ENCODE measurements at places on chromosomes 1 and 21.

DNA sequence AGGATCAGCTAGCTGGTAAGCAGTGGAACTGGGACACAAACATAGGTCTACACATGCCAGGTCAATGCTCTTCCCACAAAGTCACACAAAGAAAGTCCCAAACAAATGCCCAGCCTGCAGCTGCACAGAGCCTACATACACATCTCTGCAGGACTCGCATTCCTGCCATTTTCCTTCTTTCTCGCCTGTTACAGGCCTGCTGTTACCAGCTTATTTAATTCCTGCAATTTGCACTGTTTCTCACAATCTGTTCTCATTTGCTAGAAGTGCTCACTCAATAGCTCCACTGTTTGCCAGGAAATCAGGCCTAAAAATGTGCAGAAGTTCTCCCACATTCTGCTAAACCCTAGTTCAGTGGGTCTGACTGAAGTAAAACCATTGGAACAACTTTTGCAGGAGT is 362.6 kb upstream of the C1orf87 start:
- no peak for DNase-seq

DNA sequence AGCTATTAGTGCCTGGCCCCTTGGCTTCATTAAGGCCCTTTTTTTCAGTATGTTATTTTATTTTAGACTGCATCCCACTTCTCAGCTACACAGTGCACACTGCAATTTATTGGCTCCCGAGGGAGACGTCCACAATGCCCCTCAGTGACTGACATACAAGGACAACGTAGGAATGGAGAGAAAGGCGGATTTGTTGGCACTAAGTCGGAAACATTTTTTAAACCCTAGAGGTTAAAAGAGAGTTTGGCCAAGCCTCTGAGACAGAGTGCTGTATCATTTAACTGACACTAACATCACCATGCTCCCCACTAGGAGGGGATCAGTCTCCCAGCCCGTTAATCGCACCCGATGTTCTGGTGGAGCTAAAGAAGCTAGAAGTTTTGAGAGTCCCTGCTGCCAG is 45.7 kb upstream of the FOXD3 start:
- no peak for DNase-seq

GRCh38 chr1:914131-914890 is 9.4 kb upstream of the SAMD11 start:
- peak; percentile 38 for DNase-seq

DNA sequence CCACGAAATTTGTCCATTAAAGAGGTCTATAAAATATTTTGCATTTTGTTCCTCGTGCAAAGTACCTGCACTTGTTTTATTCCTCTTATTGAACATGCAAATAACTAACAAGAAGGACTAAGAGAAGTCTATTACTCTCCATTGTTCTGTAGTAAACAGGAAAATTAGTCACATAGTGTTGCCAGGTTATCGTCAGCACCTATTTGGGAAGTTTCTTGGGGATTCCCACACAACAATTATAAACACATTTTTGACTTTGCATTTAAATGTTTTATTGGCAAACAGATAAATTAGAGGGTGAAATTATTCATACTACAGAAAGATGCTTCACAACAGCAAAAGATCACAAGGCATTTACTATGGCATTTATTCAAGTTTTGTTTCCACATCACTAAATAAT is 174.5 kb downstream of the ZC3H11B start:
- DNase-seq: no peak

GRCh38 chr1:235971571-235972310 is 93.1 kb downstream of the NID1 start:
- DNase-seq: no peak

DNA sequence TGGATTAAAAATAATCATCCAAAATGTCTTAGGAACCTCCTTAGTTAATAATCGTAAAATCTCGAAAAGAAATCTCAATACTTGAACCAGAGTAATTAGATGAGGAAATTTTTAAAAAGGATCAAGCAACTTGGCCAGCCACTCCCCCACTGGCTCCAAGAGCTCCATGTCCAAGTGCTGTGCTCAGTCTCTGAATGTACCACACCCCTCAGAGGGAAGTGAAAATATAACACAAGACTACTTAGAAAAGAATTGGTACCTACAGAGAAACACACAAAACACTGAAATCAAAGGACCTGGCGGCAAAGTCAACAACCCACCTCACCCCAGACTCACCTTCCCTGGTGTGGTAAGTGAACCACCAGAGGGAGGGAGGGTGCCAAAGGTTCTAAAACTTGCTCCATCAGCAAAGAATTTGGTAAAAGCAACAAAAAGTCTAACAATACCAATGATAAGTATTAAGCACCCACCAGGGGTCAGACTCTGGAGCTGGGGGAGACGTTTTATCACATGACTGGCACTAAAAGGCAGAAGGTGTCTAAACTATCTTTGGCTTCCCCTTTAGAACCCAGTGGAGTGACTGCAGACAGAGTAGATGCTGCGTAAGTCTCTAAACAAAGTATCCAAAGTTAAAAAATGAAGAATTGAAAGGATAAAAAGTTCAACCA is 14.0 kb downstream of the LBR start:
- no peak for DNase-seq

Measured in RWPE2 (cell line).